ENCODE measurements at places on chromosomes 2 and 18.

DNA sequence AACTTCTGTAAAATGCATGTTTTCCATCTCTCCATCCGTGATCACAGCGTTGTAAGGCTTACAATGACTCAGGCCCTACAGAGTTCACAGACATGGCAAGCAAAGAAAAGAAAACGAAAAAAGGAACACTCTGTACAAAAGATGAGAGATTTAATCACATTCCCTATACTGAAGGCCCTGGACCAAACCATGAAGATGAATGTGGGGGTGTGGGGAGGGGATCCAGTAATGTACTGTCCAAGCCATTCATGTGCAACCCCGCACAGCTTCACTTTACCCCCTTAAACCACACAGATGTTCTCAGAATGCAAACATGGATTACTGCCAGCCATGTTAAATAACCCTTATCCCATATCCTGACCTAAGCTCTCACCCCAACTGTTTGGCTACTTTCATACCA, 391.1 kb downstream of the NCKAP5 start:
- DNase-seq: no peak

DNA sequence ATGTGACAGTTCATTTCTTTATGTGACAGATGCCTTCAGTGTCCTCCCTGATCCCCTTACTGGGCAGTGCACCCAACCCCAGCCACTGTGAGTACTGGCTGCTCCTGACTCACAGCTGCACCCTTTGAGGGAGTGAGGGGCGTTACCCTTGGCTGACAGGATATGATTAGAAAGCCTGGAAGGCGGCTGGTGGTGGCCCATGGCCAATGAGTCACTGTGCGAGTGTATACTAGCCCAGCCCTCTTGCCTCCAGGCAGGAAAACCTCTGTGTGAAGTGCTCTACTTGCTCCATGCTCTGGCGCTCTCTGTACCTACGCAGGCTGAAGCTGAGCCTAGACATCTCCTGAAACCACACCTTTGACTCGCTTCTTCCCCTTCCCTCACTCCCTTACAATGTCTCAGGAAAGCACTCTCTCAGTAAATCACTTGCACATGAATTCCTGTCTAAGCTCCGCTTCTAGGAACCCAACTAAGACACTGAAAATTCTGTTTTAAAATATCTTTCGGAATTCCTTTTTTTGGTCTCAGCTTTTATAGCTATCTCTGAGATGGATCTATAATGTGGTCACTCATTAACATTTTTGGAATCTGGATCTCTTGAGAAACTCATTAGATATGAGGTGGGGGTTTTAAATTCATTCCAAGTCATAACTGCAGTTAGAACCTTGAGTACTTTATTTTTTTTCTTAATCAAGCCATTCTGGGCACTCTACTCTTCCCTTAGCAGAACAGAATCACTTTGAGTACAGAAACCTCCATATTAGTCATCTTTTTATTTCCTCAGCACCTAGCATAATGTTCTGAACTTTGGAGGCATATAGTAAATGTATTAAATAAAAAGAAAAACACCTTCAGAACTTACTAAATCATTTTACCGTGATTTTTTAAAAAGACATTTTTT, 25.3 kb upstream of the STAM2 start:
- no peak for DNase-seq

DNA sequence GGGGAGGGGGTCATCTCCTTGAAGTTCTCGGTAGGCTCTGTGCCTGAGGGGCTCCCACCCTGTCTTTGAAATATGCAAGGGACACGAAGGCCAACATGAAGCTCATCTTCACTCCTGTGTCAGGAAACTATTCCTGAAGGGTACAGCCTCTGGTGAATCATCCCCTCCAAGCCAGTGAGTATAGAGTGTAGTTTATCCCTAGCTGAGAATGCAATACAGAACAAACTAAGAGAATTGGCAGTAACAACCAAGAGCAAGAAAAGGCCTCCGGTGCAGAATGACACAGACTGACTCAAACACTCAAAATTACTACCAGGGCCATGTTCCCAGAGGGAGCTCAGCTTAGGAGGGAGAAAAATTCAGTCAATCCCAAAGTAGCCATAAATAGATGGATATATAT, 413.3 kb downstream of the BCL11A start:
- no peak for DNase-seq

DNA sequence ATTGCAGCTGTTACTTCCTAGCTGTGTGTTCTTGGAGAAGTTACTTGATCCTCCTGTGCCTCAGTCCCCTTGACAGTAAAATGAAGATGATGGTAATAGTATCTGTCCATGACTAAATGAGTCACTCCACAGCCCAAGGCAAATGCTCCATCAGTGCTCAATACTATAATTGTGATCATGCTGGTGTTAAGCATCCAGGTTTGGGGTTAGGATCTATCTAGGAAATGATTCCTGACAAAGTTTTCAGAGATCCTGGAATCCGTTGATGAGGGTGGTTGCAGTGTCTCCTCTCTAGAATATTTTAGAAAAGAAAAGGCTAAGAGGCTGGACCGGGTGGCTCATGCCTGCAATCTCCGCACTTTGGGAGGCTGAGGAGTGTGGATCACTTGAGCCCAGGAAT, 2.7 kb upstream of the PRELID3A start:
- no peak for DNase-seq

DNA sequence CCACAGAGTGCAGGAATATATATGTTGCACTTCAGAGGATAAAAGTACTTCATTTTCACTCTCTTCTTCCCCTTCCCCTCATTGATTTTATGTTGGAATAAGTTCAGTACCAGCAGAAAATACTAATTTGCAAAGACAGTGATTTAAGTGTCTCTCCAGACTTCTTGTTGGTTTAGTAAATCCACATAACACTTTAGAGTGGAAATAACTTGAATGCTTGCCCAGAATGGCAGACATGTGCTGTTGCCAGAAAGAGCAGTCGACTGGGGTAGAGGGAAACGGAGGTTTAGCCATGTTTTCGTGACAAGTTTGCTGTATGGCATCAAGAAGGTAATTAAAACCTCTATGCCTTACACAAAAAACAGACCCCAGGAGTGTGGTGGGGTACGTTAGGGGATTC, 246.0 kb upstream of the CXCR4 start:
- no peak for DNase-seq

GRCh38 chr2:101956465-101957438, 35.0 kb upstream of the IL1R2 start:
- no peak for DNase-seq

GRCh38 chr2:104752504-104752903, 101.4 kb upstream of the POU3F3 start:
- DNase-seq: no peak

DNA sequence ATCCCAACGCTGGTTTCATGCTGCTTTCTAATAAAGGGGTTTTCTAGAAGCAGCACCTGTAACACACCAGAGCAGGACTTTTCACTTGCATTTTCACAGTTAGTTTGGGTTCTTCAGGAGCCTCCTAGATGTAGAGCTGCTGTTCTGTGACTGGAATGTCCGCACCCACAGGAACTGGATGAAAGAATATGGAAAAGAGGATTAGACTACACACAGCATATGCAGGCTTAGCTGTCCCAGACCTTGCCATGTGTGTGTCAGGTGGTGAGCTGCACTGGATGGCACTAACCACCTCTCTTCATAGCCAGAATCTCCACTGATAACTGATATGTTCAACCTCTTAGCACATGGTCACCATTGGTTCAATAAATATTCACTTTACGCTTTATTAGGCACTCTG, 112.1 kb upstream of the POU3F3 start:
- DNase-seq: no peak

DNA sequence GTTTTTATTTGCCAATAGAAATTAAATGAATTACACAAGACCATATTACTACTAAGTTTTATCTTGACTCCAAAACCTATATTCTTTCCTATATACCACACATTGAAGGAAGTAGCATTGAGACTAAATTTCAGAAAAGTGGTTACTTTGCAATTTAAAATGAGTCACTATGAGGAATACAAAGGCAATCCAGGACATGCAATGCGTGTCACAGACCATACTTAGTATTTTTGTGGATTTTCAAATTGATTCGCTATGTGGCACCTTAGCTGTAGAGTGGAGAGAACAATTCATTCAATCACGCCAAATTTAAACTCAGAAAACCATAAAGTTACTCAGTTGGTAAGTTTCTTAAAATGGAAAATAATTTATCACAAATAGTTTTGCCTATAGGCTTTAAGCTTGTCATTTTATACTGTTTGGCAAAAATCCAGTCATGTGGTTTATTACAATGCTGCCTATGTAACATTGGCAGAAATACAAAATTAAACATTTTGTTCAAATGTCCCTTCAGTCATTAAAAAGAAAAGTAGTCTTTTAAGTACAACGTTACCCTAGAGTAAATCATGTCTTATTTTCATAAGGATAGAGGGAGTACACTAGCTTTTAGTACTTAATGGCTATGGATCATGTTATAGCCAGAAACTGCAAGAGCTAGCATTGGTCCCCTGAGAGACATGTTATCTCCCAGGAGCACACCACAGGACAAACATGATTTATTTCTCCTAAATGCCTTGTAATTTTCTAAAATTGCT, 222.8 kb upstream of the CDH7 start:
- DNase-seq: no peak

- DNase-seq: no peak
Observed at GRCh38 chr18:37501136-37501535, 64.5 kb downstream of the CELF4 start.

- DNase-seq: no peak
Observed at GRCh38 chr2:237601453-237602116, 11.1 kb upstream of the RAB17 start.

DNA sequence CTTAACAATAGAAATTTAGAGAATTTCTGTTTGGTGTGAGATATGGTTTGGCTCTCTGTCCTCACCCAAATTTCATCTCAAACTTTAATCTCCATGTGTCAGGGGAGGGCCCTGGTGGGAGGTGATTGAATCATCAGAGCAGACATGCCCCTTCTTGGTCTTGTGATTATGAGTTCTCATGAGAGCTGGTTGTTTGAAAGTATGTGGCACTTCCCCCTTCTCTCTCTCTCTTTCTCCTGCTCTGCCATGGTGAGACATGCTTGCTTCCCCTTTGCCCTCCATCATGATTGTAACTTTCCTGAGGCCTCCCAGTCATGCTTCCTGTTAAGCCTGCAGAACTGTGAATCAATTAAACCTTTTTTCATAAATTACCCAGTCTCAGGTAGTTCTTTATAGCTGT, 524.7 kb upstream of the ACVR2A start:
- DNase-seq: no peak

DNA sequence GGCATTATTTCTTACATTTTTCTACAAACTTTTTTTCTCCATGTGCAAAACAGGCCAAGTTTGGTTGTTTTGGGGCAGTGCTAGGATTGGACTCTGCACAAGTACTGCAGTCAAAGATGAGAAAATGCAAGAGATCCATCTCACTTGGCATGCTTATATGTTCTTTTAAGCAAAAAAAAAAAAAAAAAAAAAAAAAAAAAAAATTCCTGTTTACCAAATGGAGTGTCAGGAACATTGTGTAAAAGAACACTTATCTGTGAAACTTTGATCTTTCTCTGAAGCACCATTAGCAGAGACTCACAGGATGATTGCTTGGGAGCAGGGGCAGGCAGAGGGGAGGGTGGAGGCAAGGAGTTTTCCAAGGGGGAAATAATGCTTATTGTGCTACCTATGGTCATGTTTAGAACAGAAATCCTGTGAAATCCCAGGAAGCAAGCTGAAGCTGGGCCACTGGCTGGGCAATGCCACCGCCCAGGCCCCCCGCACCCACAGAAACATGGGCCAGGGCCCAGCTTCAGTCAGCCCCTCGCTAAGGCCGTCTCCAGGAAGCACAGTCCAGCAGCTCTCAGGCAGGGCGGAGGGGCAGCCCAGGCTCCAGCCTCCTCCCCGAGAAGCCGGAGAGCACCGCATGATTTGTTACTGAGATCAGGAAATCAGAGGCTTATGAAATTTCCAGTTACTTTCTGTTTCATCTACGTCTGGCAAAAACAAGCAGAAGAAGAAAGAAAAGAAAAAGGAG, 229.4 kb downstream of the ZNF516 start:
- DNase-seq: no peak

DNA sequence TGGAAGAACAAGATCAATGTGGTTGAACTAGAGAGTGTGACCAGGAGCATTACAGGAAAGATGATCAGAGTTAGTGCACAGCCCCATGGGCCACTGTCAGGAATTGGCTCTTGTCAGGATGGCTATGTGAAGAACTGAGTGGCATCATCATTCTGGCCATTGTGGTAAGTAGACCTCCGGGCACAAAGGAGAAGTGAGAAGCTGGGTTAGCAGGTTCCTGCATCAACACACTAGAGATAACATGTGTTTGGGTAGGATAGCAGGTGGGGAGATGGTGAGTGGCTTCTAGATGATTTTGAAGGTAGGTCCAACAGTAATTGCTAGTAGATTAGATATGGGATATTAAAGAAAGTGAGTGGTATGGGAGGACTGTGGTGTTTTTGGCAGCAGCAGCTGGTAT, 408.2 kb downstream of the TSN start:
- DNase-seq: no peak

- no peak for DNase-seq
Observed at GRCh38 chr2:54915101-54915500, 135.2 kb downstream of the RTN4 start.

DNA sequence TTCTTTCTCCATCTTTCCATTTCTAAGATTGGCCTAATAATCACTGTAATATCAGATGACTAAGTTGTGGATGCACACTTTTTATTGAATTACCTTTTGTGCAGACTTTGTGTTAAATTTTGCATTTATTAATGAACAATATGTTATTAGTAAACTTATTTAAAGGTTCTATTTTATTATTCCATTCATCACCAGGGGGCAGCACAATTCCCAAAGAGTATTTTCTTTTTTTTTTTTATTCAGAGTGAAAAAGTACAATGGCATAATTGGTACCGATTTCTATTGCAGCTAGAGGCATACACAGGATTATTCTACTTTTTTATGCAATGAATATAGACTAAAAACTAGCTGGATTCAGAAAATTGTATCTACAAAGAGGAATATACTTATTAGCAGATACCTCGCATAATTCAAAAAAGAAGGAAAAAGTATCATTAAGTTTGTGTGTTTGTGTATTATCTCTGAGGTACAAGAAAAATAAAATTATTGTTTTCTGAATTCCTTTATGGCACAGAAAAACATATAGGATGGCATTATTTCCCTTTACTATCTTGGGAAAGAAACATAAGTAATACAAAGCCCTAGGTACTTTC, 390.6 kb downstream of the ERBB4 start:
- no peak for DNase-seq

GRCh38 chr2:172777431-172777830, 41.8 kb downstream of the RAPGEF4 start:
- no peak for DNase-seq

DNA sequence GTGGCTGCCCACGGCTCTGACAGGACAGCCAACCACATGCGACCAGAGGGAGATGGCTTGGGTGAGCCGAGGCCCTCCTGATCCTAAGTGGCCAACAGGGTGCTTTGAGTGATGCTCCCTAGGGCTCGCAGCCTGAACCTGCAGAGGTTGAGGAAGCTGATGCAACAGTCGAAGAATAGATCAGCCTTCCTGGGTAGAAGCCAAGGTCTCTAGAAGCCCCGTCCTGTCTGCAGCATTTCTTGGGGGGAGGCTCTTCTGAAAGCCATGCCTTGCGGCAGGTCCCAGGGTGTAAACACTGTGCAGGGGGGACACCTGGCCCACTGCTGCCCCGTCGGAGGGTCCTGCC, 136.4 kb downstream of the HDAC4 start:
- no peak for DNase-seq
